ENCODE measurements at places on chromosomes 2 and 18. TPM values are rescaled to one million over a fixed set of nuclear protein-coding genes. Genes with fewer than 3 reads are reported as not detected.

GALNT3 gene
- total RNA-seq: 5.3 TPM

TGFA gene
- 14.2 TPM for total RNA-seq

IL1F10 gene
- not detected for total RNA-seq

ELAC1 gene
- total RNA-seq: 7.2 TPM

HOXD13 gene
- total RNA-seq: not detected

CPS1 gene
- 6.6 TPM for total RNA-seq

LRATD1 gene
- 35.7 TPM for total RNA-seq

CRACDL gene
- total RNA-seq: 2.3 TPM

GORASP2 gene
- 21.5 TPM for total RNA-seq

MAP2 gene
- 681 TPM for total RNA-seq

DOK6 gene
- 91.4 TPM for total RNA-seq

CCT7 gene
- 164 TPM for total RNA-seq

BMPR2 gene
- 86.4 TPM for total RNA-seq
